ENCODE measurements at places on chromosomes 5 and 9. TPM values are rescaled to one million over a fixed set of nuclear protein-coding genes. Genes with fewer than 3 reads are reported as not detected.

The ANKRD34B gene
- not detected for total RNA-seq

The PTPN3 gene
- 36.4 TPM for total RNA-seq

The PTBP3 gene
- 136 TPM for total RNA-seq

The SPINK1 gene
- total RNA-seq, result 4,017 TPM

The SLC34A1 gene
- total RNA-seq, result not detected

The MATR3 gene
- 259 TPM for total RNA-seq

The ECM2 gene
- 16.3 TPM for total RNA-seq

The BHMT gene
- total RNA-seq, result 8.7 TPM

The SPINK13 gene
- total RNA-seq, result not detected

The PRR16 gene
- total RNA-seq, result 4.2 TPM

The SPINK4 gene
- total RNA-seq, result not detected

The HMMR gene
- total RNA-seq, result 0.31 TPM

The ZNF366 gene
- total RNA-seq, result 6.0 TPM

GRCh38 chr9:116060631-116061030 is 93.0 kb upstream of the PAPPA start:
- DNase-seq, result no peak

DNA sequence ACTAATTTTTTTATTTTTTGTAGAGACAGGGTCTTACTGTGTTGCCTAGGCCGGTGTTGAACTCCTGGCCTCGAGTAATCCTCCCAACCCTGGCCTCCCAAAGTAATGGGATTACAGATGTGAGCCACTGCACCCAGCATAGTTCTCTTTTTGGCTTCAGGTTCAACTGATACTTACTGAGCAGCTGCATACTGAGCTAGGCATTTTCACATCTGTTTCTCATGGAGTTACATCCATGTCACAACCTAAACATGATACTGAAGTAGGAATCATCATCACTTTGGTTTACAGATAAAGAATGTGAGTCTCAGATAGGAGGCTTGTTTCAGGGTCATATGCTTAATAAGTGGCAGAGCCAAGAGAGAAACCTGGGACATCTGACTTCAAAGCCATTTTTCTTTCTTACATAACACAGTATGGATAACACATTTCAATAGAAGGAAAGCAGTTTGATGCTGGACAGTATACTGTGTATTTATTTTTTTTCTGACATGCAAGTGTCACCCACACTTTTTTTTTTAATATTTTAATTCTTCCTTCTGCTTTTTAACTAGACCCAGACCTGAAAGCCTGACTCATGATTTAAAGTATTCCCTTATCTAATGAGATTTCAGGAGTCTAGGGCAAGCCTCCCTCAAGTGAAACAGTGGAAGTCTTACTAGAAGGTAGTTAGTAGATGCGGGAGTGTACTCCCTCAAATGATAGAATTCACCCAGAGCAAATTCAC is 90.8 kb downstream of the HACD4 start:
- no peak for DNase-seq

DNA sequence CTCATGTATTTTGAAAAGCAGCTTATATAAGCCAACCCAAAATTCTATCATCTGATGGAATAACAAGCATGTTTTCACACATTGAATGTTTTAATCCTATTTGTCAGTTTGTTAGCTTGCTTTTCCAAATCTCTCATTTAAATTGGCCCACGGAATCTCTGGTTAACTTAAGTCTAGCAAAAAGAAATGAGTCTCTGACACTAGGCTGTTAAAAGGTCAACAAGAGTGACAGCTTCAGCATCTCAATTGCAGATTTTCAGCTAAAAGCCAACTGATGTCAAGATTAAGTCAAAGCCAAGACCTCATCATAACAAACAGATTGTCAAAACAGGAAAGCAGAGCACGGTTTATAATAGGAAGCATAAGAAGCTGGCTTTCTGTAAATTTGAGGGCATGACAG is 49.4 kb upstream of the CDH9 start:
- DNase-seq, result no peak

GRCh38 chr5:66793049-66793448 is 196.9 kb downstream of the MAST4 start:
- no peak for DNase-seq

- DNase-seq, result no peak
Observed at GRCh38 chr5:148206620-148207019, 3.8 kb downstream of the SPINK6 start.

GRCh38 chr9:127121628-127122175 is 733 bp downstream of the ANGPTL2 start:
- no peak for DNase-seq

- DNase-seq, result peak; percentile 26
Observed at GRCh38 chr9:114303571-114303970, 19.3 kb upstream of the ORM1 start.

DNA sequence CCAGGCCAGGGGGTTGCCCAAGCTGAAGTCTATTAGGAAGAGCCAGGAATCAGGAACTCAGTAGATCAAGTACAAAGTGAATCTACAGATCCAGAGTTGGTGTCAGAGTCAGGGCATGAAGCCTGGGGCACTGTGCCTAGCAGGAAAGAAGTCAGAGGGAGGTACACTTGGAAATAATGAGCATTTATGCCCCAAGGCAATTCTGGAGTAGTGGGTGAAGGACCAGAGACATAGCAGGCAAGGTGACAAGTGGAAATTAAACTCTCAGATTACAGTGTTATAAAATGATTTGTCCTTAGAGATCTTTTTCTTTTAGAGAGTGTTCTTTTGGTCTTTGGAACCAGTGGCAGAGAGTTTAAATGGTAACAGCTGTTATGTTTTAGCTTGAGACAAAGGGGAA is 138.0 kb downstream of the ADAMTSL1 start:
- no peak for DNase-seq

- no peak for DNase-seq
Observed at GRCh38 chr5:171518916-171519315, 99.5 kb downstream of the FGF18 start.

DNA sequence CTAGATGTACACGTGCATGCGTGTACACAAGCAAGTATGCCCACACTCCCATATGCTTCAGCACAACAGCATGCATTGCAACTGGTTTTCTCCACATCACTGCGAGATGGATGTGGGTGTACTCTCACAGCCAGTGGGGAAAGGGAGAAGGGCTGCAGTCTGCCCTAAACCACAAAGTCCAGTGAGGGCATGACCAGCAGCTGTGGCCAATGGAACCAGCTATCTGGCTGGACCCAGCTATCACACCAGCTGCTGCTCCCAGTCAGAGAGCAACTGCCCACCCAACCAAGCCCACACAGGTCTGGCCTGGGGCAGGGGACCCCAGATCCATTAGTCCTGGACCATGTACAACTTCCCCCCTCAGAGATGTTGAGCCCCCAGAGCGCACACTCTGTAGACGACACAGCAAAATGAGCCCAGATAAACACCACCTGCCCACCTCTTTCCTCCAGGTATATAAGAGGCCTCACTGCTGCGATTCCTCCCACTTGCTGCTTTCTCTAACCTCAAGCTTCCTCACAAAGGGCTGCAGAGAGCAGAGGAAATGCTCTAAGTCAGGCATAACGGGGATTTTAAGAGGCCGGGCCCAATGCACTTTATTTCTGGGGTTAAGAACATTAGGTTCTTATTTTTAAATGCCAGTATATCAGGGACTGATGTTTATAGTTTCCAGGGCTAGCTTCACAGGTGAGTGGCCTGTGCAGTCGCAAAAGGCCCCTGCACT is 39.0 kb downstream of the SHB start:
- DNase-seq, result no peak

DNA sequence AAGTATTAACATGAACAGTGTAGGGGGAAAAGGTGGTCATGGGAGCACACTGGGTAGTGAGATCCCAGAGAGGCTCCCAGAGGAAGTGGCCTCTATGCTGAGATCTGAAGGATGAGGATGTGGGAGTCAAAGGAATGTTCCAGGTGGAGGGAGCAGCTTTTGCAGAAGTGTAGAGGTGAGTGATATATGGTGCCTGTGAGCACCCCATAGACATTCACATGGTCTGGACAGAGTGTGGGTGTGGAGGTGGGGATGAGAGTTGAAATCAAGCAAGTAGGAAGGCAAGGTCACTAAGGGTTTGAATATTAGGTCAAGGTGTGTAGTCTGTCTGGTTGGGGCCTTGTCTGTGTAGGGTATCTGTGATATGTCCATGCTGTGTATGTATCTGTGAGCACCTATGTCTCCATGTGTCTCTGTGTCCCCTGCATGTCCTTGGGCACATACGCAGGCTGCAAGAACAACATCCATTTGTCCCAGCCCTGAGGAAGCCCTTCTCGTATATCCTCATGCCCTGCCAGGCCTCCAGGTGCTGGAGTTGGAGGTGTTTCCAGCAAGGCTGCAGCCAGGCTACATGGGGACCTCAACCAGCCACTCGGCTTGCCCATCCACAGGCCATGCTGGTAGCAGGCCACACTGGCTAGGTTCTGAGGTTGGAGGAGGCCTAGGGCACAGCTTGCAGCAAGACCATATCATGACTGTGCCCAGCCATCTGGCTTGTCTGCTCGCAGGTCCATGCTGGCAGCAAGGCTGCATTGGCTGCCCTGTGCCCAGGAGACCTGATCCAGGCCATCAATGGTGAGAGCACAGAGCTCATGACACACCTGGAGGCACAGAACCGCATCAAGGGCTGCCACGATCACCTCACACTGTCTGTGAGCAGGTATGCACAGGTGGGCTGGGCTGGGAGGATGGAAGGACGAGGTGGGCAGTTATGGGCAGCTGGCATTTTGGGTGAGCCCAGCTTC is 4.7 kb downstream of the PDLIM4 start:
- DNase-seq, result peak; percentile 42

DNA sequence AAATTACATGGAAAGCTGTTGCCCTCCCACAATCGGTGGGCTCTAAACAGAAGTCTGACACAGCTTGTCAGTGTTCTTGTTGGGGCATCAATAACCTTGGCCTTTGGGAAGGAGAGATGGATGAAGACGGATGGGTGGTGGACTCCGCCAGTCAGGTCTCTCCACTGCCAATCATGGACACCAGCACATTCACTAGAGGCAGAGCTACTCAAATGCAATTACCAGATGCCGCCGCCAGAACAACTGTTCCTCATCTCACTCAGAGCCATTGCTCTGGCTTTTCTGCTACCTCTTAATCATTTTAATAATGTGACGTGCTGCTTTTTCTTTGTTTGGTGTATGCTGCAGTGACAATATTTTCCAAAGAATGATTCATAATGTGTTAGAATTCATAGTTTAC is 27.9 kb upstream of the SEMA5A start:
- DNase-seq, result no peak

- DNase-seq, result peak; percentile 18
Observed at GRCh38 chr5:2874099-2874498, 122.6 kb upstream of the IRX2 start.

DNA sequence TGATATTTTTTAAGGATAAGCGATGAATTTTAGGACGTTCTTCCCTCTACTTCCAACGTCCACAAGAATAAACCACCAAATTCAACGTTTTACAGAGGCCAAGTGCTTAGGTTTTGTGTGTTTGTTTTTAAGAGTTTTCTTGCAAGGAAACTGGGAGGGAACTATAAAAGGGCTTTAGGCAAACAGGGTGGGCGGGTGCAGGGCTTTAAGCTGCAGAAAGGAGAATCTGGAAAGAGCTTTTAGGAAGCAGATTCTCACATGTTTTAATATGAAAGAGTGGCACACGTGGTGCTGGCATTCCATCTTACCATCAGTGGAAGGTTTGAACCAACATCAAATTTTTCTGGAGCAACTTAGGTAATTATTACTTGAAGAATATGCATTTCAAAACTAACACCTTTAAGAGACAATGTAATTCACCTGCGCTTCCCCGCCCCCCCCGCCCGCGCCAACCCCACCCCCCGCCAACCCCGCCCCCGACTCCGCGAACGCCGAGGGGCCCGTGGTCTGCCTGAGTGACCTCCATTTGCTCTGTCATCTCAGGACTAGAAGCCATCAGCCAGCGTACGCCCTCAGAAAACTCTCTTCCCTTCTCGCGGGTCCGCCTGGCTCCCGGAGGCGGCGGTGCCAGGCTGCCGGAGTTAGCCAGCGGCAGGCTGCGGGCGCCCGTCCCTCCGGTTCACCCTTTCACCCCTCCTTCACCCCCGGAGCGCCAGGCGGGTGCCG is 911 bp upstream of the PIK3R1 start:
- DNase-seq, result no peak

GRCh38 chr5:39063037-39063436 is 11.2 kb downstream of the RICTOR start:
- no peak for DNase-seq

DNA sequence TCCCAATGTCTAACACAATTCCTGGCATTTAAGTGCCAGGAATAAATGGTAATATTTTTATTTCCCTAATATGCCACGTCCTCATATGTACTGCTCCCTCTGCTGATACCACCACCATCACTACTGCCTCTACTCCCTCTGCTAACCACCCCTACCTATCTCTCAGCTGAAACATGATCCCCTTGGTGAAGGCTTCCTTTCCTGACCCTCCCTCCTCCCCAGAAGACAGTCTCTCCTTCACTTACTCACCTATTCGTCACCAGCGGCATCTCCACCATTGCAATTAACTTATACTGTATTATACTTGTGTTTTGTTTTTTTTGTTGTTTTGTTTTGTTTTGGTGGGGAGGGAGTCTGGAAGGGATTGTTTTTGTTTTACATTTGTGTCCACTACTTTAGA is 4.8 kb downstream of the DENND1A start:
- no peak for DNase-seq
